ENCODE measurements at places on chromosomes 16 and 17.

GRCh38 chr16:11327277-11328171 is 17.7 kb upstream of the RMI2 start:
- no peak for DNase-seq

DNA sequence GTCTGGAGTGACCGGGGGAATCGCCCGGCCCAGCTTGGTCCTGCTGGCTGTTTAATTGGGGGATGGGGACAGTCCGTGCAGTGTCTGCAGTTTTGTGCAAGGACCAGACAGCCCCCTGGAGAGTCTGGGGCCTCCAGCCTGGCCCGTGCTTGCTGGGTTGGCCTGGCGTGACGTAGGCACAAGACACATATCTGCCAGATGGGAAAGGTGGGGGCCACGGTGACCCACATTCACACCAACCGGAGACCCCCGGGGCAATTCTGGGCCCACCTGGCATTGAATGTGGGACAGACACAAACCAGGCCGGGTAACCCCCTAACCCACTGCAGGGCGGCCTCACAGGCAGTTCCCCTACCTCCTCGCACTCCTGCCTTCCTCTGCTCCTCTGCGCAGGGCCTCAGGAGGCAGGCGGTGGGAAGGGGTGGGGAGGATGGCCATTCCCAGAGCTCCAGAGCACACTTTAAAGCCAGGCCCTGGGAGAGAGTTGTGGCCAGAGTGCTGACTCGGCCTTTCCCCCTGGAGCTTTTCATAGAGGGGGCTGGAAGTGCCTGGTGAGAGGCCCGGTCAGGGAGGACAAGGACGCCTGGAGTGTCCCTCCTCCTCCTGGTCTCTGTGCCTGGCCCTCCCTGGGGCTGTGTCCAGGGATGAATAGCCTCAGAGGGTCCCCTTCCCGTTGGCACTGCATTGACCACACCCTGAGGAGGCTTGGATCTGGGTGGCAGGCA is 1.5 kb downstream of the MRC2 start:
- DNase-seq, result no peak

DNA sequence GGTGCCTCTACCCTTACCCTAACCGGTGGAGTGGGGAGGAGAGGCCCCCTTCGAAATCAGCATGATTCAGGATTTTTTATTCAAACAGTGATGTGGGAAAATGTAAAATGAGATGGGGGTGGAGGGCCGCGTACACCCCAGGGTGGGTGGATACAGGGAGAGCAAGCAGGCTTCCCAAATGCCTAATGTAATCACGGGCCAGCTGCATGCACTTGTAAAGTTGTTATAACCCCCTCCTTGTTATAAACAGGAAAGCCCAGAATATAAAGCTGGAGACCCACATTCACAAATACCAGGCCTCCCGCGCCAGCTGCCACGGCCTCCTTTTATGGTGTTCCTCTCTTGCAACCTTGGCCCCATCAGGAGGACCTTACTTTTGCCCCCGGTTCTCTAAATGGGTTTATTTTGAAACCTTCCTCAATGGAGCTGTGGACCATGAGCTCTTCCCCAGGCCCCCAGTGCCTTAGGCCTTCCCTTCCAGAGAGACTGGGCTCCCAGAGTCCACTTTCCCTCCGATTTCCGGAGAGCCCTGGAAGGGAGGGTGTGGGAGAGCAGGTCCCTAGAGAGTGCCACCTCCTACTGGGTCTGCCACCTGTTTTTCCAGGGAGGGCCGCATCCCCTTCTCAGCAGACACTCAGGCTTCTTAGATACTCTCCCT is 906 bp upstream of the FOXL1 start:
- no peak for DNase-seq

DNA sequence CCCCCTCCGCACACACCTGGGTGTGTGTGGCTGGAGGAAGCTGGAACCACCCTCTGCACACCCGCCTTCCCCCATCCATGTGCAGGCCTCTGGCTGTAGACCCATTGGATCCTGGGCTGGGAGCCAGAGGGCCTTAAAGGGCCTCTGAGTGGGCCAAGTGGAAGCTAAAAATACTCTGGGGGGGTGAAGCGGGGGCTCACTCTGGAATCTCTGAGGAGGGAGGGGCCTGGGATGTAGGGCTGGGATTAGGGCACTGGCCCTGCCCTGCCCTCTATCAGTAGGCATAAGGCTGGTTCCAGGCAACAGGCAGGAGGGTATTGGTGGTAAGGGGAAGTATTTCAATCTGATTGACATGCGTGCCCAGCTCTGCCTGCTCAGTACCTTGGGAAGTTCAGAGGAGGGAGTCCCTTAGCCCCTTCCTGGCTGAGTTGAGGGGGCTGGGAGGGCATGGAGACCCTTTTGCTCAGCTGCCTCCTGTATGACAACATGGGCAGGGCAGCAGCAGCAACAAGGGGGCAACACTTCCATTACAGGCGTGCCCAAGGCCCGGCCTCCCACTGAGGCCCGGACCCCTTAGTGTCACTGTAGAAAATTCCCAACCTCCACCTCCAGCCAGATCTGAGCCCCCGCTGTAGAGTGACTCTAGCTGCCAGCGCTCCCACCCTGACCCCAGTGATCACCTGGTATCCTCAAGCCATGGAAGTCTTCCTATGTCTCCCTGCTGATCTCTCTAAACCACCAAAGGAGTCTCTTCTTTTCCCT is 5.2 kb downstream of the ITGA3 start:
- no peak for DNase-seq

- DNase-seq, result no peak
Observed at GRCh38 chr17:38656959-38657823, 17.6 kb downstream of the EPOP start.

DNA sequence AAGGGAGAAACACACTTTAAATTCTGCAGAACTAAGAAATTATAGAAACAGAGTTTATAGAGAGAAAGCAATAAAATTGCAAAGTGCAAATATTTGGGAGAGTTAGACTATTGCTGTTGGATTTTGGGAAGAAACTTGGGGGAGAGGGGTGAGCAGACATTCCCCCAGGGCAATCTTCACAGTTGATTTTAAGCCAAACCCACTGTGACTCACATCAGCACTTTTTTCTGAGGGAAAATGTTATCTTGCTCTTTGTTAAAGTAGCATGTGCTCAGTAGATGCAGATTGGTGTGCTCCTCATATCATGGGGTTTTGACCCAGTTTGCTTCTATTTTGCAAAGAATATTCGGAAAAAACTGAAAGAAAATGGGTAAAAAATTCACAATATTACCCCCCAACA is 367.6 kb downstream of the CDH11 start:
- DNase-seq, result no peak

DNA sequence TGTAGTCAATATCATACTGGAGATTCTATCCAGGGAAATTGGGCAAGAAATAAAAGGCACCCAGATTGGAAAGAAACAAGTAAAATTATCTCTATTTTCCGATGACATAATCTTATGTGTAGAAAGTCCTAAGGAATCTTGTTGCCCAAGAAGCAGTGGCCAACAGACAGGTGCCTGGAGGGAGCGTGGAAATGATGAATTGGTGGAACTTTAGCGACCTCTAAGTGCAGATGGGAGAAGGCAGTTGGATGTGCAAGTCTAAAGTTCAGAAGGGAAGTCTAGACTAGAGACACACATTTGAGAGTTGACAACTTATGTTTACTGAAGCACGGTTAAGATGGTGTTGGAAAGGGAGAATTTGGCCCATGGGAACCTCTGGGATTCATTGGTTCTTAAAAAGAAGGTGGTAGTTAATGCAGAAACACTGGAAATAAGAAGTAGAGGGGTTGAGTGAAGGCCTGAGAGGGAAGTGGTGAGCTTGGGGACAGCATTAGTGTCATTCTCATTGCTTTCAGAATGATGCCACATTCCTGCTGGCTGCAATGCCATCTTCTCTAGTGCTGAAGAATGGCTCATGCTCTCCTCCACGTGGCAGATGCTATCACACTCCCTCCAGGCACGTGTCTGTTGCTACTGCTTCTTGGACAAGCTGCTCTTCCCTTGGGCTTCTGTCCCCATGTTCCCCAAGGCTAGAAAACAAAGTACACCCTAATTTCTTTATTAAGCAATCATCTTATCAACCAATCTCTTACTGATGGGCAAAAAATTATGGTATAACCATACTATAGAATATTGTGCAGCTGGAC is 24.0 kb downstream of the TAT start:
- no peak for DNase-seq

DNA sequence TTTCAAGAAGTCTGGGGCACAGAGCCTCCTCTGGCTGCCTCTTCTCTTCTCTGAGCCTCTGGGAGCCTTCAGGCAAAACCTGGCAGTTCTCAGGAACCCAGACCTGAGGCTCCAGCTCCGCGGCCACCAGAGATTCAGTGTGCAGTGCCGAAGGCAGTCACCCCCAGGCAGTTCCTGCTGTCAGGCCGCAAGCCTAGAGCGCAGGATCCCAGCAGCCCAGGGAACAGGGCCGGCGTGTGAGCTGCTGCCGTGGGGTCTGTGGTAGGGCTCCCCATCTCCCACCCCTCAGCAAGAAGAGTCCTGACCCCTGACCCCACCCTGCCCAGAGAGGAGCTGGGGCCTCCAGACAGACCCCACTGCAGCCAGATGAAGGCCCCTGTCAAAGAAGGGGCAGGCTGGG is 78.2 kb downstream of the AMFR start:
- no peak for DNase-seq

GRCh38 chr16:57618296-57619132 is 9.9 kb upstream of the ADGRG1 start:
- no peak for DNase-seq

GRCh38 chr17:10114931-10115535 is 83.4 kb downstream of the GAS7 start:
- DNase-seq, result peak; percentile 11

- no peak for DNase-seq
Observed at GRCh38 chr16:55508271-55508921, 476 bp upstream of the LPCAT2 start.

- no peak for DNase-seq
Observed at GRCh38 chr17:68777243-68777855, 176.2 kb upstream of the FAM20A start.

DNA sequence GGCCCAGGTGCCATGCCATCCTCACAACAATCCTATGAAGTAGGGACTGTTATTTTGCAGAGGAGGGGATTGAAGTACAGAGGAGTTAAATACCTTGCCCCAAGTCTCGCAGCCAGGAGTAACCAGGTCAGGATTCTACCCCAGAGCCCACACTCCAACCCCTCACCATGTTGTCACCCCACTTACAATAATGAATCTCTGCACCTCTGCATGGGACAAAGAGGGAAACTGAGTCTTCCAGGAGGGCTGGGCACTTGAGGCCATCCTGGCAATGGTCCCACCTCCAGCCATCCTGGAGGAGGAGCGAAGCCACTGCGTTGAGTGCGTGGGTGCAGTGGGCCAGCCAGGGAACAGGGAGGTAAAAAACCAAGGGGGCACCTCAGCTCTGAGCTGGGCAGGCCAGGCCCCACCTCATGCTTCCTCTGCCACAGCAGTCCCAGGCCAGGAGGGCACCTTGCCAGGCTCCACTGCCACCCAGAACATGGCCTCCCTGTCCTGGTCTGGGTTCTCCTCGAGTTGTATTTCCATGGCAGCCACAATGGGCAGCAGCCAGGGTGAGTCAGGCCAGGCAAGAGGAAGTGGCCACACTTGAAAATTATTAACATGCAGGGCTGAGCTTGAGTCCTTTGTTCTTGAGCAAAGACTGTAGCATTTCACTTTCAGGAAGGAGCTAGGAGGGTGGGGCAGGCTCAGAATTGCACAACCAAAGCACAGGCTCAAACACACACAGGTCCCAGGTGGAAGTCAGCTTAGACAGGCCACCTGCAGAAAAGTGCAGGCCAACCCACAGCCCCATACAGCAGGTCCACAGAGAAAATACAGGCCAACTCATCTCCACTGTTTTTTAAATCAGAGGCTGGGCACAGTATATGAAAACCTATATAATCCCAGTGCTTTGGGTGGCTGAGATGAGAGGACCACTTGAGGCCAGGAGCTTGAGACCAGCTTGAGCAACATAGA is 52.1 kb downstream of the CUEDC1 start:
- DNase-seq, result no peak

DNA sequence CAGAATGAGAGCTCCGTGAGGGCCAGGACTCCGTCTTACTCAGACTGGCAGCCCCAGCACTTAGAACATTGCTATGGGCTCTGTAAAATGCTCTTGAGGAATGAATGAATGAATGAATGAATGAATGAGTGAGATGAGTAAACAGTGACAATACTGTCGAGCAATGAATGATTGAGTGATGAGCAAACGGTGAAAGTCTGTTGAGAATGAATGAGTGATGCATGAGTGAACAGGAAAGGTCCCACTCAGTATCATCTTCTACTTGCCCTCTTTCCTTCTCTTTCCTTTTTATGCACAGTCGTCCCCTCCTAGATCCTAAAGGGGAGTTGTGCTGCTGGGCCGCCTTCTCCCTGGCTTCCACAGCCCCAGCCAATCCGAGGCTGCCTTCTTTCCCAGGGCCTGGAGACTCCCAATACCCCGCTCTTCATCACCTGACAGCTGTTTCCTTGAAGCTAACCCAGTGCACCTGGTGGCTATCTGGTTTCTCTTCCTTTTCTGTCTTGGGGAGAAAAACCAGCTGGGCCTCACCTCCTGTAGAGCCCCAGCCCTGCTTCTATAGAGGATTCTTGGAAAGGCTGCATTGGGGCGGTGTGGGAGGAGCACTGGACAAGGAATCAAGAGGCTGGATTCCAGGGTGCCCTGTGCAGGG is 32.7 kb upstream of the CACNG1 start:
- DNase-seq, result no peak

GRCh38 chr16:30060836-30061554 is 4.6 kb upstream of the ALDOA start:
- DNase-seq, result no peak

DNA sequence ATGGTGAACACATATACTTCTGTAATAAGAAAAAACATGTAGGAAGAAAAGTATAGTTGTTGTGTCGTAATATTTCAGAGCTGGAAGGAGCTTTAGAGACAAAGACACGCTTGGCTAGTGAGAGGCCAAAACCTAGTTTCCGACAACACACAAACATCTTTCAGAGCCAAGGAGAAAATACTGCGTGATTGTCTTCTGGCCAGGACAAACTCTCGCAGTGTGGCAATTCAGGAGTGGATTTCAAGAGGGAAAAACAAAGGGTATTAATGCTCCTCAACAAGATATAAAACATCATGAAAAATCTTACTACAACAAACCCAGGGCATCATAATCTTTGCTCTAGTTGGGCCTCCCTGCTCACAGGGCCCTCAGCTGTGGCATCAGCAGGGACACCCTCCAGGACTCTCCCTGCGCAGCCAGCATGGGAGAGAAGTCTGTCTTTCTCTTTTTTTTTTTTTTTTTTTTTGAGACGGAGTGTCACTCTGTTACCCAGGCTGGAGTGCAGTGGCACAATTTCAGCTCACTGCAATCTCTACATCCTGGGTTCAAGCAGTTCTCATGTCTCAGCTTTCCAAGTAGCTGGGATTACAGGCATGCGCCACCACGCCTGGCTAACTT is 66.4 kb downstream of the CYB5B start:
- no peak for DNase-seq
